Activated CD4-positive, alpha-beta T cell treated with anti-CD3 and anti-CD28 coated beads for 24 hours (primary cell): ENCODE measurements at places on chromosomes 1 and 21.

DNA sequence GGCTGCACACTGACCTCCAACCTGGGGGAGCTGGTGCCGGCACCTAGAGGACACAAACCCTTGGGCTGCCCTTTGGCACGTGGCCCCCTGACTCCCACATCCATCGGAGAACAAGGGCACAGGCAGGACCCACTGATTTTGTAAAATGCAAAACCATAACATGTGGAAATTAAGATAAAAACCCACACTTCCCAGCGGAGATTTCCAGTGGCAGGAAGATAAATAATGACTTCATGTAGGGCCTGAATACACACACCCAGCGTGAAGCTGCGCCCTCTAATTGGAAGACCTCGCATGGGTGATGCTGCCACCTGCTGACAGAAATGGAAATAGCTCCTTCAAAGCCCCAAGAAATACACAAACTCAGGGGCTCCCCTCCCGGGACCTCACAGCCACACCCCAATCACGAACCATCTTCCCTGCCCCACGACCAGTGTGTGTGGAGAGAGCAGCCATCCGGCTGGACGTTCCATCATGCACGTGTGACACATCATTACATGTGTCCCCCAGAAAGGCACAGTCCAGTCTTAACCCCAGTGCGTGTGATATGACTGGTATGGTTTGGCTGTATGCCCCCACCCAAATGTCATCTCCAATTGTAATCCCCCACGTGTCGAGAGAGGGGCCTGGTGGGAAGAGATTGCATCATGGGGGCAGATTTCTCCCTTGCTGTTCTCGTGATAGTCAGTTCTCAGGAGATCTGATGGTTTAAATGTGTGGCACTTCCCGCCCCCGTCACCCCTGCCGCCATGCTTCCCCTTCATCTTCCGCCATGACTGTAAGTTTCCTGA lies 5.7 kb upstream of the TPRG1L start:
- DNase-seq = peak; percentile 49

DNA sequence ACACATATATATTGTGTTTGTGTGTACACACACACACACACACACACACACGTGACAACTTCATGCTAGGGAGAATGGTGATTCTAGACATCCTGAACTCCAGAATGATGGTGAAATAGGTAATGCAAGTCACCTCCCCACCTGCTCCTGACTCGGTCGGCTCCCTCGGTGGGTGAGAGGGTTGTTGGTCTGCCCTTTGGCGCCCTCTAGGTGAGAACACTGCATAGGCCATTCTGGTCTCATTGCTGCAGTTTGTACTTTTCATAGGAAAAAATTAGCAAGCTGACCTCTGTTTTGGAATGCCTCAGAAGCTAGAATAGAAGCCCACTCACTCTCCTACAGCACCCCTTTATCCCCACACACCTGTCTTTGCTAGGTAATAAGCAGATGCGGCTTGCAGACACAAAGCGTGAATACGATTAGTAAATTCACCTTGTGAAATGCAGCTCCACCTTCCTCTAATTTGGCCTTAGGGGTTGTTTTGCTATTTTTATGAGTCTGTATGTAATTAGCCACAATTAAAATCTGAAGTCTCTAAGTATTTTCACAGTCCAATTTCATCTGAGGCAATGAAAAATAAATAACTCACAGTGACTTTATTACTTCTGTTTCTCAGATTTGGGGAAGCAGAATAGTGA lies 130.0 kb upstream of the KCNJ15 start:
- peak; percentile 27 for DNase-seq

DNA sequence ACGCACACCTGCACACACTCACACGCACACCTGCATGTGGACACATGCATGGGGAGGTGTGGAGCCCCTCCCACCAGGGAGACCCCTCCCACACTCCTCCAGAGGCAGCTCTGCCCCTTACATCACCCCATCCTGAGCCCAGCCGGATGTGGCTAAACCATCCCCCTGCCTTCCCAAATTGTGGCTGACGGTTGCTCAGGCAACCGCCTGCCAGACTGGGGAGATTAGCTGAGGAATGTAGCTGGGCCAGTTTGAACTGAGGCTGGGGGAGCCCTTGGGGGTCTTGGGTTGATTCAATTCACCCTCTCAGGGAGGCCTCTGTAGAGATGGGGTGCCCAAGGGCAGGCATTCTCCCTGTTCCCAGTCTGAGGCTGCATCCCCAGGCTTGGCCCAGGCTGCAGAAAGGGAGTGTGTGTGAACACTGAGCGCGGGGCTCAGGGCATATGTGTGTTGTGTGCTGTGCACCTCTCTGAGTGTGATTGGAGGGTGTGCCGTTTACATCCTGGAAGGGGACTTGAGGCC lies 12.9 kb downstream of the PTPRU start:
- DNase-seq = no peak

DNA sequence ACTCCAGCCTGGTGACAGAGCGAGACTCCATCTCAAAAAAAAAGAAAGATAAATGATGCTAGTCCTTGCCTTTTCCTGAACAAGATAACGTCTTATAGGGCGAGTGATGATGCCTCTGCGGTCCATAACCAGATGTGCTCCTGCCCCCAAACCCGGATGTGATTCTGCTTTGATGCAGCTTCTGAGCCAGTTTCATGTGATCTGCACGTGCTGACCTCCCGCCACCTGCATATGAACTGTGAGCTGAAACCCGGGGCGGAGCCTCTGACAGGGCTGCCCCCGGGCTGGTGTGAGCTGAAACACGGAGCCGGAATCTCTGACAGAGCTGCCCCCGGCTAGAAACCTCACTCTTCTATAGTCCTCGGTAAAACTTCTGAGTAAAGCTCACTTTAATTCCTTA lies 1.3 kb downstream of the KRTAP12-4 start:
- DNase-seq = no peak

DNA sequence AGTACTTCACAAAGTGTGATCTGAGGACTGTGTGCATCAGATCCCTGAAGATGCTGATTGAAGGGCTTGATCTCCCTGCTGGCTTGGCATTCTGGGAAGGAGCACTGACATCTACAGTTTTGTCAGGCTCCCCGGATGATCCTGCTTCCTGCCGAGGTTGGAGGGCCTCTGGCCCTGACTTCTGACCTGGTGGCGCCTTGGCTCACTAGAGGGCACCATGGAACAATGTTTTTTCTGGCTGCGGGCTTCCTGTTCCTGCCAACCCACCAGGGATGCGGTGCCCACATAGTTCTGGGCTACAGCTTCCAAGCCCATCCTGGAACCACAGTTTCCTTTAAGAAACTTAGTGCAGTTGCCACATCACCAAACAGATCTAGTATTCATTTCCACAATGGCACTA lies 38.8 kb upstream of the RASAL2 start:
- no peak for DNase-seq

GRCh38 chr1:6688001-6688400 lies 13.6 kb downstream of the DNAJC11 start:
- no peak for DNase-seq

DNA sequence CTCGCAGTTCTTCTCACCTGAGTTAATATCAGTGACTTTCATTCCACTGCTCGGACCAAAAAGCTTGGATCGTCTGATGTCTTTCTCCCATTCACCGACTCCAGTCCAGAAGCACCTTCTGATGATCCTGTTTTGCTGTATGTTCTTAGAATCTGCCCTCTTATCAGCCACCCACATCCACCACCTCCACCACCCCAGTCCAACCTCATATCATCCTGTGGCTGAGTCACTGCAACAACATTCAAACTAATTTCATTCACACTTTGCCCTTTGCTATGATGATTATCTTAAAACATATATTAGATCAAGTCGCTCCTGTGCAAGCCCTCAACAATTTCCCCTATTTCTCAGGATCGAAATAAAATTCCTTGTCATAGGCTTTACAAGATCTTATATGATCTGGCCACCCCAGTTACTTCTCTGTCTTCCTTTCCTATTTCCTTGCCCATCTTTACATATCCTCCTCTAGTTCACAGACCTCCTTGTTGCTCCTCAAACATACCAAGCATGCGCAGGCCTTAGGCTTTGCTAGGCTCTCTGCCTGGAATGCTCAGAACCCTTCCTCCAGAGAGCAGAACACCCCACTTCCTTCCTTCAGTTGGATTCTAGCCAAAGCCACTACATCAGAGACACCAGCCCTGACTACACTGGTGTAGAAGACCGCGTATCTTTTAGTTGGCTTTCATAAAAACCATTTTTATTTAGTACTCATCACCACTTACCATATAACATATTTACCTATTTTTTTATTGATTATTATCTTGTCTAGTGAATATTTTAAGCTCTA lies 335.7 kb upstream of the GREM2 start:
- DNase-seq = no peak

GRCh38 chr1:17014671-17015567 lies 3.2 kb upstream of the ATP13A2 start:
- DNase-seq = no peak

DNA sequence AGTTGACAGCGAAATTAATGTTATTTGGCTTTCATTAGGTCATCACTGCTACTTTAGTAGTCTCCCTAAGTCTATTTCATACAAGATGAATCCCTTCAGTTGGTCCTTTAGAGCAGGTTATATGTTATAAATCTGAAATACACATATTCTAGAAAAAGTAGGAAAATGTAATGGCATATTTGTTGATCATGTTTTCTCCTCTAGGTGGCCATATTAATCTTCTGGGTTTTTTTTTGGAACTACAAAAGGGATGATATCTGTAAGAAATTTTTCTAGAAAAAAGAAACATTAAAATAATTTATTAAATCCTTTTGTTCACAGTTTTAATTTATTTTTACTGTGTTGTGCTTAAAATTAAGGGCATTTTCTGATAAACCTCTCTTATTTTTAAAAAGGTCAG lies 87.9 kb downstream of the SYT14 start:
- no peak for DNase-seq

DNA sequence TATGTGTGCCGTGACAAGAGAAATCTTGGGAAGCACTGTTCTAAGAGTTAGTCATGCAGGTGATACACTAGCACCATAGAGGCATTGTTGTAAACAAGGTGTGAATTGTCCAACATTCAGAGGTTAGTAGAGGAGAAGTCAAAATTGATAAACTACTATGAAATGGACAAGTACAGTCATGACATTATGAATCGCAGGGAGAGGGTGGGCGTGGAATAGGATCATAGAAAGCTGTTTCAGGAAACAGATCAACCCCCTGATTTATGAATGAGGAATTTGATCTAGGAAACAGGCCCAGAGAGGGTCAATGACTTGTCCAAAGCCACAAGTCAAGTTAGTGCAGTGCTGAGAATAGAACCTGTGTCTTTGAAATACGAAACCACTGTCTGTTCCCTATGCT lies 58.5 kb upstream of the LAX1 start:
- no peak for DNase-seq

- DNase-seq = no peak
Observed at GRCh38 chr1:109993885-109994284, 9.3 kb downstream of the AHCYL1 start.

DNA sequence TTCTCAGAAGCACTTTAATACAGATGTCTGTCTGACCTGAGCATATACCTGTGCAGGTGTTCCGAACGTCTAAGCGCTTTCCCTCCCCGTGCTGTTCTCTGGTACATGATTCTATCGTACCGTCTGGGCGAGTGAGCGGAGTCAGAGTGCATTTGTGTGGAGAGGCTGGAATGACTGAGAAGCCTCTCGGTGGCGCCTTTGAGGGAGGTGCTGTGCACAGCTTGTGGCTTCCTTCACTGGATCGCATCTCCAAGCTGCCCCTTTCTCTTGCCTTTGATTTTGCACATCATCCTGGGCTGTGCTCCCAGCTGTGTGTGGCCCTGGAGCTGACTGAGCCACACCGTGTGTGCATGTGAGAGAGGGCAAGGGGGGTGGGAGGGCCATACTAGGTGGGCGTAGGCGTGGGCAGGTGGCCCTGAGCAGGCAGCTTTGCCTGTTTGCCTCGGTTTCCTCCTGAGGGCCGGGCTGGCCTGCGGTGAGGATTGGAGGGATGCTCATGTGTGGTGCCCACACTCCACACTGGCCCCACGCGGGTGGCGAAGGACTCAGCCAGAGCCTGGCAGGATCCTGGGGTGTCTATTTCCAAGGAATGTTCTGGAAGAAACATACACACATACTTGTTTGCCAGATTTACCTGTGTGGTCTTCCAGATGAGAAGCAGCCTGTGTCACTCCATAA lies 105.3 kb downstream of the ADARB1 start:
- DNase-seq = no peak

DNA sequence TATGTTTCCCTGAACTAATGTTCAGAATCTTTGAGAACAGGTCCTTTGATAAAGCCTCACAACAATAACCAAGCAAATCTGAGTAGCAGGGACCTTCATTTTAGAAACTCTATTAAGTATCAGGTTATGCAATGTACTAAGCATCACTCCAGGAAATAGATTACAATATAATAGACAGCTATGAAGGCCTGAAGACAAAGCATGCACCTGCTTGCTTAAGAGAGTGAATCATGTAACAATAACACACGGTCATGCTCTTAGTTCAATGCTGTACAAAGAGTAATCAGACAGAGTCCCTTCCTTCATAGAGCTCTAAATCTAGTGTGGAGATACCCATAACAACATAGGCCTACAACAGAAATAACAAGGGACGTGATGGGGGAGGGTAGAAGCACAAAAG lies 8.1 kb upstream of the CMPK1 start:
- no peak for DNase-seq

- no peak for DNase-seq
Observed at GRCh38 chr1:73886716-73887115, 311.3 kb downstream of the LRRIQ3 start.

- DNase-seq = no peak
Observed at GRCh38 chr1:27865821-27866220, 6.5 kb upstream of the THEMIS2 start.

DNA sequence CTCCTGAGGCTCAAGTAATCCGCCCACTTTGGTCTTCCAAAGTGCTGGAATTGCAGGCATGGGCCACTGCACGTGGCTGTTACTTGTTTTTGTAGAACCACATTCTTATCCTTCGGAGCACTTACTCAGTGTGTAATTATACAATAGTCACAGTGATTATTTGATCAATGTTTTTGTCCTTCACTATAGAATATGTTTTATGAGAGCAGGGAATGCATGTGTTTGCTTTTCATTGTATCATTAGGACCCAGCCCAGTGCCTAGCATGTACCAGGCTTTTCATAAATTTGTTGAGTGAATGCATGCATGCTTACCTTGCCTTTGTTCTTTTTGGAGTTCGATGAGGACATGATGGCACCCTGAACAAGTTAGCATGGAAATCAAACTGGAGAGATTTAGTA lies 5.8 kb downstream of the SZT2 start:
- DNase-seq = no peak

- no peak for DNase-seq
Observed at GRCh38 chr1:32948905-32949304, 15.7 kb downstream of the RNF19B start.

GRCh38 chr1:182993746-182994145 lies 29.5 kb upstream of the LAMC1 start:
- DNase-seq = no peak

- DNase-seq = no peak
Observed at GRCh38 chr21:22791986-22792560, 1793.9 kb downstream of the NCAM2 start.

DNA sequence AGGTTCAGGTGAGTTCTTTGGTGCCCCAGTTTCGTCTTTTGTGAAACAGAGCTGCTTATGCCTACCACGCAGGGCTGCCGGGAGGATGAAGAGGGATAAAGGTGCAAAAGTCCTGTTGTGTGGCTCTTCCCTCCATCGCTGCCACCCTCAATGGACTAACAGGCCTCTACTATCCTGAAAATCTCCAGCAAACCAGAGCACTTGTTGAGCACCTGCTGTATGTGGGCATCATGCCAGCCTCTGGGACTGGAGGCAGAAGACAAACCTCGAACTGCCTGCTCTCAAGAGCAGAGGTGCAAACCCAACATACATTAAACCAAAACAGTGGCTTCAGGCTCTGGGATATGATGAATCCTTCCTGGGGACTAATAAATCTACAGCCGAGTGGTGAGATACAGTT lies 174.1 kb downstream of the ACTL8 start:
- DNase-seq = no peak

GRCh38 chr1:82646336-82646735 lies 845.6 kb downstream of the ADGRL2 start:
- DNase-seq = no peak

- DNase-seq = no peak
Observed at GRCh38 chr1:212506666-212507065, 73.9 kb downstream of the NENF start.
